NCI-H526 treated with DMSO at 0.1 percent for 48 hours (cell line): ENCODE measurements at places on chromosomes 16 and 17.
A peak's percentile ranks its signal among the peaks of the same experiment; 100 is the strongest.

DNA sequence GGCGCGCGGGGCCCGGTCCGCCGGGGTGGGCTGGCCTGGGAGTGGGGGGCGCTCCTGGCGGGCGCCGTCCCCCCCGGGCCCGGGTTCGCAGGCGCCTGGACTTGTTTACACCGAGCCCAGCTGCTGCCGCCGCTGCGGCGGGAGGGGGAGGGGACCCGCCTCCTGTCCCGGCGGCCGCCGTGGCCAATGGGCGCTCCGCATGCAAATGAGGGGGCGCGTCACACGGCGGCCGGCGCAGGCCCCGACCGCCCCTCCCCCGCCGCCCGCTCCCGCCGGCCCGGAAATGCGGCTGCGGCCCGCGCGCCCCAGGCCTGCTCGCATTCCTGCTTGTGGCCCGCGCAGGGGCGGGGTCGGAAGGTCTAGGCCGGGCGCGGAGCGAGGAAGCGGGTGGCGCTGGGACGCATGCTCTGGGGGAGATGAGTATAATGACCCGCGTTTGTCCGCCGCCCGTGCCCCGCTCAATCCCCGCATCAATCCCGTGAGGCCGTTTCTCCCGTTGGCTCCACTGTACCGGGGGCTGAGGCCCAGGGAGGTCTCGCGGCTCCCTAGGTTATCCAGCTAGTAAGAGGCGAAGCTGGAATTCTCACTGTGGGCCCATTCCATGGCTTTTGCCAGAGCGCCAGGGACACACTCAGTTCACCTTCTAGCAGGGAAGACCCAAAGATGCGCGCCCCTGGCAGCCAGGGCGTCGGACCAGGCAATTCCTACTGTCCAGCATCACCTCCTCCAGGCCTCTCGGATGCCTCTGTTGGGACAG lies at the start of gene YPEL3:
TSS of gene YPEL3 (minus strand) at position 109 of the 757 bp plus-strand sequence. CDS start 731 bp downstream, outside the sequence.
- DNase-seq, result peak; percentile 63

- DNase-seq, result no peak
These were observed 23.1 kb upstream of the MAP3K14 start for GRCh38 chr17:45339646-45340605.

- peak; percentile 0 for DNase-seq
These were observed 380 bp downstream of the HS3ST3A1 start for GRCh38 chr17:13601322-13601775.

GRCh38 chr16:29306943-29307597 lies 99.4 kb downstream of the NPIPB11 start:
- DNase-seq, result no peak

- DNase-seq, result no peak
These were observed at the start of gene B3GNT9 for GRCh38 chr16:67150833-67151396. TSS of gene B3GNT9 (minus strand) at chr16:67150998. CDS start at chr16:67150485, 513 bp downstream.

GRCh38 chr17:34862384-34862783 lies 98.9 kb downstream of the CCT6B start:
- DNase-seq, result no peak

DNA sequence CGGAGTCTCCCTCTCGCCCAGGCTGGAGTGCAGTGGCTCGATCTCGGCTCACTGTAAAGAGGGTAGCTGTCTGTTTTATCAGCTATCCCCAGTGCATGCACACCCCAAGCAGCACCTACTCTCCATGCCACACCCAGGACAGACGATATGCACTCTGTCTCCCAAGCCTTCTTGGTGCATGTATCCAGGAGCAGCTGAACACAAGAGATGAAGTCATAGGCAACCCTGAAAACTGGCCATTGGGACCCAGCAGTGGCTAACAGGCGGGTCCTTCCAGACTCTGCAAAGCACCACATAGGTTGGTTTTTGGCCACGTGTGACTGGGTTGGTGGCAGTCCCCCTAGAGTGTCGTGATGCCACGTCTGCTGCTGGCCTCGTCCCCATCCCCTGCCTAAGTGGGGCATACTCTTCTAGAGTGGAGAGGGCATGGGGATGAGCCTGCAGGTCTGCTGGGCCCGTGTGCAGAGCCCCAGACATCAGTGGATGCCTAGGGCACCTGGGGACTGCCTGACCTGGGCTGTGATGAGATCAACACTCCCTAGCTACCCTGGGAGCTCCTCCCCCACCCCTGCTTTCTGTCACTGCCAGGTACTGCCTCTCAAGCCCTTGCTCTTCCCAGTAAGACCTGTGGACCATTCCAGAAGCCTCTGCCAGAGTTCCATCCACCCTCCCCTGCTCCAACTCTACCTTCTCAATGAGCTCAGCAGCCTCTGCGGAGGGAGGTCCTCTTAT lies 9.3 kb downstream of the PDE6G start:
- no peak for DNase-seq

- no peak for DNase-seq
These were observed 83.7 kb downstream of the RTN4RL1 start for GRCh38 chr17:1941272-1942065.
